Esophagus mucosa (tissue), 1 donor: ENCODE measurements at places on chromosomes 5 and 9.

DNA sequence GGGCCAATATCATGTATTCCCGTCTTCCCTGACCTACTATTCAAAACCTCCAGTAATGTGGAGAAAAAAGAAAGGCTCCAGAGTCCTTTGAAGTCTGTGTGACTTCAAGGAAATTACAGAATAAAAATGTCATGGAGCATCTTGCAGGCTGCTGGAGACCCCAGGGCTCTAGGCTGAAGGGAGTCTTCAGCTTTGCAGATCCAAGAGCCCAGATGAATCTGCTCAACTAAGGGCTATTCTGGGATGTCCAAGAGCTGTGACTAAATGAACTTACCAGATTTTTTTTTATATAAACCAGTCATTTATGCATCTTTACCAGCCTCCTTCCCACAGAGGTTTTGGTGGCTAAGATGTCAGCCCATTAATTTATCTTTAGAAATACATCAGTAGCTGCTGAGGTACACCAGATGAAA, 167.3 kb downstream of the MUSK start:
- ATAC-seq, result no peak

DNA sequence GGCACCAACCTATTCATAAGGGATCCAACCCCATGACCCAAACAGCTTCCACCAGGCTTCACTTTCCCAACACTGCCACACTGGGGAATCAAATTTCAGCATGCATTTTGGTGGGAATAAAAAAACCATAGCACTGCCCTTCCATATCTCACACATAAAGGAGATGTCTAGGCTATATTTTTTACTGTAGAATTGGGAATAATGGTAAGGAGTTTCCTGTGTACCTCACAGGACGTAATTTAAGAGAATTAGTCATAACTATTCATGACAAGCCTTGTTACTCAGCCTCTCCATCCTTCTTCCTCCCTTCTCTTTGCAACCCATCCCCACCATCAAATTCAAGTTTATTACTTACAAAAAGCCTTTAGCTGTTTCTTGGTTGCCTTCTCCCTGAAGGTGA, 352.1 kb downstream of the MLLT3 start:
- ATAC-seq, result no peak

DNA sequence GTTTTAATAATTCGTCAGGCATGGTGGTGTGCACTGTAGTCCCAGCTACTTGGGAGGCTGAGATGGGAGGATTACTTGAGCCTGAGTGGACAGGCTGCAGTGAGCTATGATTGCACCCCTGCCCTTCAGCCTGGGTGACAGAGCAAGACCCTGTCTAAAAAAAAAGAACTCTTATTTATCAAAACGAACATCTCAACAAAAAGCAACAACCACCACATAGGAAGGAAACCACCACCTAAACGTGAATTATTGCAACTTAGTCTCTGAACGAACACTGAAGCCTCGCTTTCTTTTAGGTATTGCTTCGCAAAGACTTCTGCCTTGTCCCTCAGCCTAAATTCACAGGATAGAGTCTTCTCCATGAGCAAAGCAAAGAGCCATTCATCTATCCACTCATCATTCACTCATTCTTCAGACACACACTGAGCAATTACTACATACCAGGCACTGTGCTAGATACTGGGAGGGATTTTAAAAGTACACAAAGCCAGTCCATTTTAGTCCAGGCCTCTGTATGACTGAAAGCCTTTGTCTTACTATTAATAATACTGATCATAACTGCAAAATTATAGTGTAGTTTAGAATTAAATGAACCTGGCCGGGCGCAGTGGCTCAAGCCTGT, 57.4 kb downstream of the THBS4 start:
- no peak for ATAC-seq

- ATAC-seq, result peak; percentile 47
Measured at GRCh38 chr5:140349244-140349643, 2.8 kb upstream of the HBEGF start.

DNA sequence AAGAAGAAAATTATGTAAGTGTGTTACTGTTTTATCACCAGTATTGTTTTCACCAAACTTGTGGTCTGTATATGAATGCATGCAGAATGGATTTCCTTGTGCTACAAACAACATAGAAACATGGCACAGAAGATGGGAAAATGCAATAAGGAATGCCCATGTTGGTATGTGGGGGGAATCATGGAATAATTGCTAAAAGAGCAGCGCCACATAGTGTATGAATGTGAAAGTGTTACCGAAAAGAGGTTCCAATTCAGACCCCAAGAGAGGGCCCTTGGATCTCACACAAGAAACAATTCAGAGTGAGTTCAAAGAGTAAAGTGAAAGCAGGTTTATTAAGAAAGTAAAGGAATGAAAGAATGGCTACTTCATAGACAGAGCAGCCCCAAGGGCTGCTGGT, 26.4 kb upstream of the TYRP1 start:
- ATAC-seq, result no peak

DNA sequence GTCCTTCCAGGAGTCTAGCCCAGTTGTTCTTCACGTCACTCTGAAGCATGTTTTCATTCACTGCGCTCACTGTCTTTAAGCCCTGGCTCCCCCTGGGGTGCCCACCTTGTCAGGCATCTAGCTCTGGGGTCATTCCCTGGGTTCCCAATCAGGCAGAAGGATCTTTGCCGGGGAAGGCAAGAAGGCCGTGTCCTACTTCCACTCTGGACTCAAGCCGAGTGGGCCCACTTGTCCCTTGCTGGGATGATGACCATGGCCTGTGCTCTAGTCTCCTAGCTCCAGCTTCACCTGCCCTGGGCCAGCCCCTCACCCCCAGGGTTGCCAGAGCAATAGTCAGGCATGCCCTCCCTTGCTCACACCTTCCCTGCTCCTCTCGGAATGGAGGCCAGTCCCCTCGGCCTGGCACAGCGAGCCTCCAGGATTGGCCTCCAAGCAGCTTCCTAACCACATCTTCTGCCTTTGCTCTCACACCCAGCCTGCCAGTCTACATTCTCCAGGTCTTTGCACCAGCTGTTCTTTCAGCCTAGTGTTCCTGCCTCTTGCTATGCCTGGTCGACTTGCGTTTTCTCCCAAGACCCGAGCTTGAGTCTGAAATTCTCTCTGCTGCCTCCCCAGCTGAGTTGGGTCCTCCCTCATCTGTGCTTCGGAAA, 32.2 kb upstream of the PSD2 start:
- ATAC-seq, result no peak

GRCh38 chr5:124923131-124923530, 176.7 kb upstream of the ZNF608 start:
- ATAC-seq, result peak; percentile 28

- ATAC-seq, result no peak
Measured at GRCh38 chr5:26023361-26023760, 1015.0 kb downstream of the CDH9 start.

GRCh38 chr9:31364171-31364570, 1020.3 kb upstream of the ACO1 start:
- no peak for ATAC-seq

DNA sequence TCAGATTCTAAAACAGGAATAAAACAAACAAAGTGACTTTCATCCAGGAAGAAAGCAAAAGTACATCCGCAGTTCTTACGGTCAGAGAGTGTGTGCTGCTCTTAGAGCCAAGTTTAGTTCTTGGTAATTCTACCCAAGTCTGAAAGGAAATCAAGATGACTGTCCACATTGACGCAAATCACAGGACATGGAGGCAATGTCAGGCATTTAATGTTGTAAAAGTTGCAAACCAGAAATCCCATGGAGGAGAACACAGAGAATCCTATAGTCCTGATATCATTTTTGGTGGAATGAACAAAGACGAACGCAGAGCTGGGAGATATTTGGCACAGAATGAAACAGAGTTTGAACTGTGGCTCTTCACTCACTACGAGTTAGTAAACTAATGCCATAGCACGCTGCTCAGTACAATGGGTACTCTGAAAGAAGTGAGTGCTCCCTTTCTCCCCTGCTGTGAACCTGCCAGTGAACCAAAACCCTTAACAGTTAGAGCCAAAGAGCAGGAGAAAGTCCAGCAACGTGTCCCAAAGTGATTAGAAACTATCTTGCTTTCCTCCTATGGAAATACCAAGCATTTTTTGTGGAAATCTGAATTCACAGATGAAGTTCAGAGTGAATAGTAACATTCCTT, 74.3 kb downstream of the MUSK start:
- ATAC-seq, result no peak

- no peak for ATAC-seq
Measured at GRCh38 chr5:168702511-168702910, 123.3 kb upstream of the PANK3 start.

DNA sequence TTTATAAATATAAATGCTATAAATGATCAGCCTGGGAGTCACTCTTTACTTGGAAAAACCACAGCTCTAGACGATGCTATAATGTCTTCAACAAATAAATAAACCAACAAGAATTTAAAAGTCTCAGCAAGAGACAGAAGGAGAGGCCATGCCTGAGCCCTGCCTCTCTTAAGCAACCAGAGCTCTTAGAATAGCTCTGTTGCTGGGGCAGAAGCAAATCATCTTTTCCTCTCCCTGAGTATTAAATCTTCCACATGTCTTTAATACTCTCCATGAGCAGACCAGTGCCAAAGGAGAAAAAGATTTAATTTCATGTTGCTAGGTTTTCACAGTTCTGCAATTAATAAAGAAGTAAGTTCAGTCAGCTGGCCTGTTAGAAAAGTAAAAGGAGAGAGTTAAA, 408.0 kb upstream of the SLC30A5 start:
- no peak for ATAC-seq

DNA sequence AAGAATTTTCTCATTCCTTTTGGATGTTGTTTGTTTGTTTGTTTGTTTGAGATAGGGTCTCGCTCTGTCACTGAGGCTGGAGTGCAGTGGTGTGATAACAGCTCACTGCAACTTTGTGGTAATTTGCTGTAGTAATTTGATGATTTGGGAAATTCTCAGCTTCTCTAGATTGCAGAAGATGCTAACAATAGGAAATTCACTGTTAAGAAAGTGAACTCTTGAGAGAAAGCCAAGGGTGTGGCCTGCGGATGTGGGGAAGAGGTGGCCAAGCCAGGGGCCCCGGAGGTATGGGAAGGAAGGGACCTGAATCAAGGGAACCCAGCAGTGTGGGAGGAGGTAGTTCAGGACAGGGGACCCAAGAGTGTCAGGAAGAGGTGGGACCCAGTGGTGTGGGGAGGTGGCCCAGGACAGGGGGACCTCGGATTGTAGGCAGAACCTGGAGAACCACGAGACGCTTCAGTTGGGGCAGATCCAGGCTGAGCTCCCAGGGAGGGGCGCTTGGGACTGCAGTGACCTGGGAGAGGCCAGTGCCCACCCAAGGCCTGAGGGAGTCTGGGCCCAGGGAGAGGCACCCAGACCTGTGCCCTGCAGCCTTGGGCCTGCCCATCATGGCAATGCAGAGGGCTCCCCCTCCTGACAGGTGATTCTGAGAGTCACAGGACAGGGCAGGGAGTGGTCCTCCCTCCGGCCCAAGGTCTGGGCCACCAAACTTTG, 5.6 kb upstream of the LCN2 start:
- ATAC-seq, result no peak

DNA sequence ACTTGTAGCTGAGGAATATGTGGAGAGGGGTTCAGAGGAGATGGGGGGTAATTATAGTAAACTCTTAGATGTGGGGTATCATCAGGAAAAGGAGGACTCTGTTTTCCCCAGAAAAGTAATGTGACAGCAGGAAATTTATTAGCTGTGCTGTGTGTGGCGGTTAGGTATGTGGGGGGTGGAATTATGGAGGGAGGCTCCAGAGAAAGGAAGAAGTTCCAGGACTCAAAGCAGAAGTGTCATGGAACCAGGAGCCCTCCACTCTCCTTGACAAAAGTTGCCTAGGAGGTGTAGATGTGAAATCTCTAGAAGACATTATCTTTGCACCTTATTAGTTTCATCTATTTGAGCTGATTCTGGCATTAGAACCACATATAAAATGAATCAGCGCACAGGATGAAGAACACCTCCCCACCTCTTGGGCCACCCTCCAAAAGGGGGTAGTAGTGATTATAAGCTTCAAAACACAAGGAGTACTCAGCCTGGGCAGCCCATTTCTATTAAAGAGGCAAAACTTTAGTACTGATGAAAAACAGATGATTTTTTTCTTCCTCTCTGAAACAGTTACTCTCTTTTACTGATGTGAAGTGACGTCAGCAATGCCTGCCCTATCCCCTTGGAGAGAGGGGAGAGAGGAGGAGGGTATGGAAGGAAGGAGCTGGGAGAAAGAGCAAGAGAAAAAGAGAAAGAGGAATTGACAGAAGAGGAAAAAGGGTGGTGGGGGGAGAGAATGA, 18.2 kb downstream of the NR2F1 start:
- ATAC-seq, result no peak

GRCh38 chr5:154118385-154118784, 72.1 kb upstream of the GALNT10 start:
- no peak for ATAC-seq

DNA sequence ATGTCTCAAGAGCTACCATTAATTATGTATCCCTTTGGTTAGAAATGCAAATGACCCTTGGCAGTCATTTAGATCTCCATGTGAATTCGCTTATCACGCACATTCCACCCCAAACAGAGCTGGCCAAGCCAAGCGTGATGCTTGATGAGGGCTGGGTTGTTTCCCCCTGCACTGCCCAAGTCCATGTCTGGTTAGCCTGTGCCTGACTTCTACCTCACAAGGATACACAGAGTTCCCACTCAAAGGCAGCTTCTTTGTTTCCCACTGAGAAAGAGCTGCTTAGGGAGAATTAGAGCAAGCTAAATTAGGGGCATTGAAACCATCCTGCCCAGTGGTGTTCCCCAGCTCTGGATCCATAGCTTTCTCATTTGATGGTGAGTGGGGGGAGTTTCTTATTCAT, 87.2 kb downstream of the FSTL4 start:
- ATAC-seq, result no peak

DNA sequence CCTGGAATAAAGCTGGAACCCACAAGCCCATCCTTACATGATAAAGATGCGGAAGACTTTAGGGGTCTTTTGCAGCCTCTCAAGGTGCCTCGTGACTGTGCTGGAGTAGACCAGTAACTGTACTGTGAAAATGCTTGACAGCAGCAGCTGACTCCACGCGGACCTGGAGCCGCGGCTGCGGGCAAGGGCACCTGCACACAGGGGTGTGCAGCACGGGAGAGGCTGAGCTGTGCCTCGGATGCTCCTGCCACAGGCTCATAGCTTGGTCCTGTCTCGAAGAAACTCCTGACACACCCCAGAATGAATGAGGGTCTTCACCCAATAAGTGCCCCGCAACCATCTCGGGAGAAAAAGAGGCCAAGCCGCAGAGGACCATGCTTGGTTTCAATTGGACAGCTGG, 40.3 kb upstream of the CEP72 start:
- ATAC-seq, result no peak

DNA sequence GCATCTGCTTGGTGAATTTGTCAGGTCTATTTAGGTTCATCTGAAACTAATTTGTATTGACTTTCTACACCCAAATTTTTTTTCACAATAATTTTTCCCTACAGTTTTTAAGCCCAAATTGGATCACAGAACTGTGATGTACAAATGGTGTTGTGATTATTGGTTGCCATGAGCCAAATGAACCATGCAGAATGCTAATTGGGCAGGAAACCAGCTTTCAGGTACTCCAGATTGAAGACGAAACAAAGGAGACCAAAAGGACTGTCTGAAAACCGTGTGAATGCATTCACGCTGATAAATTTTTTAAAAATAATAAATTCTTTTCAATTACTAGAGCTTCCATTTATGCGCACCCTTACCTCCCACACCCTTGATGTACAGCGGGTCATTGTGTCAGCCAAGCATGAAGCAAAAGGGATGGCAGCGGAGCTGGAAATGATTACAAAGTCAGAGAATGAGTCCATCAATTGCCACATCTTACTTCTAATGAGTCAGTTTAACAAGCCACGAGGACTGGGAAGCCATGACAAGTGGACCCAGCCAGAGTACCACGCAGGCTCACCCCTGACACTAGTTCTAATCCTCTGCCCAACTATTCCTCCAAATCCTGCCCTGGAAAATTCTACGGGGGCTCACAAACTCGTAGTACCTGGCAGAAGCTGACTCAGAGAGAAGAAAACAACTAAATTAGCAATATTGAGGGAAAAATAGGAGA, 66.5 kb downstream of the SEMA6A start:
- ATAC-seq, result no peak
